Ovary (tissue), 10 donors: ENCODE measurements at places on chromosomes 5 and 9.

DNA sequence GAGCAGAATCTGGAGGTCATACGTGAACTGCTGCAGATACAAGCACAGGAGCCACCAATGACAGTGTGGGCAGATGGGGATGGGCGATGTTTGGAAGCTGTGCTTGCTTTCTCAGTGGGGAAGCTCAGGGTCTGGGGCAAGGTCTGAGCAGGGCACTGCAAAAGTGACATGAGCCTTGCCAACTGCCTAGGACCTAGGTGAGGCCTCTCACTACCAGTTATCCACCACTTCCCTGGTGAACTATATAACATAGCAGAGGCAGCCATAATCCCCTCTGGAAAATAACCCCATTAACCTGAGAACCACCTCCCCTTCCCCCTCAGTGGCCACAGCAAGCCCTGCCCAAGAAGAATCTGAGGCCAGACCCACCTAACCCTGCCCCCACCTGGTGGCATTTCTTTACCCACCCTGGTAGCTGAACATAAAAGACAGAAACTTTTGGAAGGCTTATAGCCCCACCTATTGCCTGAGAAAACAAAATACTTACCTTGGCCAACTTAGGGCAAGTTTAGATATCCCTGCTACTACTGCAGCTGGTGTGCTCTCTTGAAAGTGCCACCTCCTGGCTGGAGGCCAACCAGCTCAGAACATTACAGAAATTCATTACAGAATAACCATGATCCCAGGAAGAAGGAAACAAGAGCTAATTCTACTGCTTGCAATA, 18.8 kb upstream of the SPEF2 start:
- DNase-seq: no peak

- no peak for DNase-seq
Observed at GRCh38 chr9:84949258-84949657, 279.7 kb downstream of the NTRK2 start.

- no peak for DNase-seq
Observed at GRCh38 chr5:165576678-165577275, 2071.4 kb downstream of the MAT2B start.

DNA sequence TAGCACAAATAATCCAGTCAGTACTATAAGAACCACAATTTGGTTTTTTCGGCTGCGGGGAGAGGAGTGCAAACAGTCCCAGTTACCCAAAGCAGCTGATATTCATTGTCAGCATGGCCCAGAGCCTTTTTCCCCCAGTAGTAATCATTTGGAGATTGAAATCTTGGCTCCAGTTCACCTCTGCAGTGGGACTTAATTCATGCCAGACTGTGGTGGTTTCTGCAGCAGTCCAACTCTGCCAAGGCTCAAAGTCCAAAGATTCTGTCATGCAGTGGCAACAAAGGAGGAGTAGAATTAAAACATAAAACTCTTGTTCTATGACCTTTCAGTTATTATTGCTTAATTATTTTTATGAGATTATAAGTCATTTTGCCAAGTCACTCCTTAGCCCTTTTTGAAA, 25.0 kb upstream of the TRIM36 start:
- no peak for DNase-seq
